ENCODE measurements at places on chromosomes 6 and 20. TPM values are rescaled to one million over a fixed set of nuclear protein-coding genes. Genes with fewer than 3 reads are reported as not detected.

DNA sequence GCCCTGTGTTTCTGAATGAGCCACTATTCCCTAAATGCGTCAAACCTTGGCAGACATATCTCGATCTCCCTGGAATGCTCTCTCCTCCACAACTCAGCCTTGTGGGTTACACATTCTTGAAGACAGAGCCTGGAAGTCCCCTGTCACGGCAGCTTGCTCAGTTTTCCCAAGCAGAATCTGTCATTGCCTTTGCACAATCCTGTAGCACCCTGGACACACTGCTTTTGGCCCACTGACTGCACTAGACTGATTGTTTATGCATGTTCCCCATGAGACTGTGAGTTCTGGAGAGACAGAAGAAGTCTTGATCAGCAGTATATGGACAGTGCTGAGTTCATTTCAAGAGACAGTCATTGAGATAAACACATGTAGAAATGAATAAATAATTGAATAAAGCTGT lies 406.7 kb downstream of the CD83 start:
- no peak for DNase-seq

- DNase-seq: no peak
Observed at GRCh38 chr6:38266921-38267354, 372.8 kb downstream of the BTBD9 start.

DNA sequence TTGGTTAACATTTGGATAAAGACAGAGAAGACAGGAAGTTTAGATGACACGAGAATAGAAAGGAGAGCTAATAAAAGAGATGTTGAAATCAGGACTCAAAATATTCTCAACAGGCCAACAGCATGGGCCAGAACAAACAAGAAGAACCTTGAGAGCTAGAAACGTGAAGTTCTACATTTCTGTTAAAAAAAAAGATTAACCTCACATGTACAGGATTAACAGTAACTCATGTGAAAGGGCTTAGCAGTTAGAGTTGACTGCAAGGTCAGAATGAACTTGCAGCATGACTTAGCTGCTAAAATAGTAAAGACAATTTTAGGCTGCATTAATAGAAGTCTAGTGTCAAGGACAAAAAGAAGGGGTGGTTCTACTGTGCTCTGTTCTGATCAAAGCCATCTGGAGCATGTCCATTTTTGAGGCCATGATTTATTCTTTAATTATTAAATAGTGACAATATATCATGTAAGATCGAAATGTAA lies 331.1 kb upstream of the HSF2 start:
- no peak for DNase-seq

GRCh38 chr20:50186987-50187402 lies 3.6 kb upstream of the CEBPB start:
- no peak for DNase-seq

DNA sequence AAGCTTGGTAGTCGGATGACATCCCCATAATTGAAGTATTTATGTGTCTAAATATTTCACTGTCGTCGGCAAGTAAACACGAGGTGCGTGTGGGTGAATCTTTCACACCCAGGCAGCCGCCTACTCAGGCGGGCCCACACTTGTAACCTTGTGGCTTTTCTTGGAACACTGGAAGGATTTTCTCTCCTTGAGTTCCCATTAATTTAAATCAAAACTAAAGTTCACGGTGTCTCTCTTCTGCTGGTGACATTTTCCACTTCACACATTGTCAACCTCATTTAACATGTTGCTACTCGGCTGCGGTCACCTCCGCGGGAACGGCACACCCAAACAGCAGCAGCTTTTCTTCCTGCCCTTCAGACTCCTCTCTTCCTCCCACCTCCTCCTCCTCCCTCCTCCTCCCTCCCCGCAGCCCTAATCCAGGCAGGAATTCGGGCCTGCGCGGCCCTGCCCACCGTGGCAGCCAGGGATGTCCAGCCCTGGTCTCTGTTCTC lies 336.6 kb downstream of the QKI start:
- no peak for DNase-seq

The OR2H1 gene
- not detected for total RNA-seq

The WFDC5 gene
- not detected for total RNA-seq

Data from dermis blood vessel endothelial cell (primary cell).